CD8-positive, alpha-beta T cell (primary cell): ENCODE measurements at places on chromosomes 12 and 14. TPM values are rescaled to one million over a fixed set of nuclear protein-coding genes. Genes with fewer than 3 reads are reported as not detected.

GRCh38 chr12:71639341-71639760 is 24.3 kb downstream of the ZFC3H1 start:
- no peak for DNase-seq

- DNase-seq: no peak
Observed at GRCh38 chr12:33438851-33439586, 600 bp downstream of the SYT10 start.

GRCh38 chr12:132342251-132343227 is 13.2 kb upstream of the GALNT9 start:
- no peak for DNase-seq

- DNase-seq: no peak
Observed at GRCh38 chr12:52687497-52688385, 7.5 kb upstream of the KRT1 start.

GRCh38 chr12:49225576-49226166 is 36.8 kb upstream of the TUBA1A start:
- DNase-seq: no peak

DNA sequence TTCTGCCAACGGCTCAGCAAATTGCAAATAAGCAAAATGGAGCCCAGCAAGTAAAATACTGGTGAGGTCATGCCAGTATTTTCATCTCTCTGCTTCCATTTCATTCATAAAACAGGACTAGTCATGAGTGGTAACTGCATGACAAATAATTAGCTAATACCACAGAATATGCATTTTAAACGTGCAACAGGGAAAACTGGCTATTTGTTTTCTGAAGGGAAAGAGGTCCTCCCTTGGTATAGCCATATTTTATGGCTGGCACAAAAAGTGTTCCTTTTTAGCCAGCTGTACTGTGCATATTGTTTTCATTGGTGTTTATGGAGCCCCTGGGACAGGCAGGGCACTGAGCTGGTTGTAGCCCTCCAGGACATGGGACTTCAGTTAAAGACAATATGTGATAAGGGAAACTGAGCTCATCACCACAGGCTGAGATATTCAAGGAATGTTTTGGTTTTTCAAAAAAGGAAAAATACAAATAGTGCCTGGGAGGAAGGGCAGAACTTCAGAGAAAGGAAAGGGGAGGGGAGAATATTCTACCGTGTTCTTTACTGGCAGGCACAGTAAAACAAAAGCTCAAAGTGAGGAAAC is 26.1 kb upstream of the FOXN3 start:
- DNase-seq: no peak

Gene SLCO1C1
- not detected for total RNA-seq
